ENCODE measurements at places on chromosomes 5 and 9. TPM values are rescaled to one million over a fixed set of nuclear protein-coding genes. Genes with fewer than 3 reads are reported as not detected.

The SMIM23 gene
- not detected for total RNA-seq

The PCDHA7 gene
- total RNA-seq, result not detected

The LAMC3 gene
- total RNA-seq, result 0.71 TPM

The GLIPR2 gene
- total RNA-seq, result 5.3 TPM

The CDKN2A gene
- total RNA-seq, result 2.7 TPM

The ZFAND5 gene
- 141 TPM for total RNA-seq

The EIF4E1B gene
- not detected for total RNA-seq

The PCDHB9 gene
- not detected for total RNA-seq

The PIGO gene
- total RNA-seq, result 29.1 TPM

The SKIC3 gene
- 41.9 TPM for total RNA-seq

The BBLN gene
- 71.6 TPM for total RNA-seq

The DIRAS2 gene
- total RNA-seq, result 0.05 TPM

The NEK6 gene
- 43.0 TPM for total RNA-seq

The FGD3 gene
- 36.3 TPM for total RNA-seq

The EIF4EBP3 gene
- total RNA-seq, result 10.2 TPM

The TMEM252 gene
- not detected for total RNA-seq

The KCNMB1 gene
- total RNA-seq, result not detected

The KIF24 gene
- 2.5 TPM for total RNA-seq

The ZNF483 gene
- 1.1 TPM for total RNA-seq

The TNIP1 gene
- 199 TPM for total RNA-seq

All from activated T-cell treated with anti-CD3 and anti-CD28 coated beads, Interleukin-2, amount 50 U/mL, for 4 hours (primary cell).